ENCODE measurements at places on chromosomes 7 and 10.

GRCh38 chr7:18177815-18178660 lies 150.4 kb upstream of the PRPS1L1 start:
- DNase-seq: no peak

- DNase-seq: no peak
Measured at GRCh38 chr10:48245977-48246376, 28.5 kb downstream of the FRMPD2 start.

DNA sequence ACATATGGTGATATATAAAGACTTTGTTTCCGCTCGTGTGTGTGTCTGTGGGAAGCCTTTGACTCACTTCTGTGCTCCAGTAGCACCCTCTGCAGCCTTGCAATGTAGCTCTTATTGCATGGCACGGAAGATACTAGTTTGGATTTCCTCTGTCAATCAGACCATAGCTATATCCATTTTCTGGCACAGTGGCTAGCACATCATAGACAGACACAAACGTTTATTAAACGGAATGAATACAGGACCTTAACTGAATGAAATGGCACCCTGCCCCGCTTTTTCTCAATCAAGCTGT lies 124.0 kb upstream of the PTPN20 start:
- DNase-seq: no peak

GRCh38 chr10:5545778-5546710 lies 21.3 kb downstream of the CALML3 start:
- no peak for DNase-seq

DNA sequence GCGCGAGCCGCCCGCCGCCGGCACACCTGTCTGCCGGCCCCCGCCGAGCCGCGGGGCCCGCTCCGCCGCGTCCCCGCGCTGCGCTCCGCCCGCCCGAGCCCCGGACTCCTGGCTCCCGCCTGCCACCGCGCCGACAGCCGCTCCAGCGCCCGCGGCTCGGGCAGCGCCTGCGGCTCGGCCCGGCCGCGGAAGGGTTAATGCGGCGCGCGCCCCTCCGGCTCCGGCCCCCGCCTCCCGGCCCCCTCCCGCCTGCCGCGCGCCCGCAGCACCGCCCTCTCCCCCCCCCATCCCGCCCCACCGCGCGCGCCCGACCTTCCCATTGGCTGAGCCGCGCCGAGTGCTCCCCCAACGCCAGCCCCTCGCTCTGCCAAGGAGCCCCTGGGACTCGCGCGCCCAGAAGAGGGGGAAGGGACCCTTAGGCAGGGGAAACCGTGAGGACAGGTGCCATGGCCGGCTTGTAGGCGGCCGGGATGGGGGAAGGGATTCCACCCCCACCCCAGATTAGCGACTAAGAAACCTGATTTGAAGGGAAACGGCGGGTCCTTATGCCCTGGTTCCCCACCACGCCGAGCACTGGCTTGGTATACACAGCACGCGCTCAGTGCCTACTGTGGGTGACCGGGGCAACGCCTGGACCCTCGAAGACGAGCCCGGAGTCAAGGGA lies at the start of gene KCNH2:
Gene KCNH2 (minus strand): TSS at position 196 of the 664 bp plus-strand sequence. CDS start 408 bp downstream, outside the sequence.
- DNase-seq: no peak
